ENCODE measurements at places on chromosomes 5 and 9. TPM values are rescaled to one million over a fixed set of nuclear protein-coding genes. Genes with fewer than 3 reads are reported as not detected.

DNA sequence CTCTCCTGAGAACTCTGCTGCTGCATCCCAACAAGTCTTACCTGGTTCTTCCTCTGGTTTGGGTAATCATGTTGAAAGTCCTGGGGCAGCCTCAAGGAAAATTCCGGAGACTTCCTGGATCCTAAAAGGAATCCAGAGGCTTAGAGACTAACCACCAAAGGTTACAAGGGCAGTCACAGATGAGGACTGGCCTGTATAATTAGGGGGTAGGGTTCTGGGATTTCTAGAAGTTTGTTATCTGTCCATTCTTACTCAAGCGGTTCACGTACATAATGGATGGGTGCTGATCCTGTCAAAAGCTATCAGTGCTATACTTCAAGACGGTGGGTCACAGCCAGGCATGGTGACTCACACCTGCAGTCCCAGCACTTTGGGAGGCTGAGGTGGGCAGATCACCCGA lies 51.4 kb upstream of the EPB41L4B start:
- DNase-seq, result no peak

GRCh38 chr9:83020327-83020726 lies 42.6 kb downstream of the RASEF start:
- DNase-seq, result no peak

GRCh38 chr5:168424594-168425323 lies 61.5 kb upstream of the RARS1 start:
- no peak for DNase-seq

DNA sequence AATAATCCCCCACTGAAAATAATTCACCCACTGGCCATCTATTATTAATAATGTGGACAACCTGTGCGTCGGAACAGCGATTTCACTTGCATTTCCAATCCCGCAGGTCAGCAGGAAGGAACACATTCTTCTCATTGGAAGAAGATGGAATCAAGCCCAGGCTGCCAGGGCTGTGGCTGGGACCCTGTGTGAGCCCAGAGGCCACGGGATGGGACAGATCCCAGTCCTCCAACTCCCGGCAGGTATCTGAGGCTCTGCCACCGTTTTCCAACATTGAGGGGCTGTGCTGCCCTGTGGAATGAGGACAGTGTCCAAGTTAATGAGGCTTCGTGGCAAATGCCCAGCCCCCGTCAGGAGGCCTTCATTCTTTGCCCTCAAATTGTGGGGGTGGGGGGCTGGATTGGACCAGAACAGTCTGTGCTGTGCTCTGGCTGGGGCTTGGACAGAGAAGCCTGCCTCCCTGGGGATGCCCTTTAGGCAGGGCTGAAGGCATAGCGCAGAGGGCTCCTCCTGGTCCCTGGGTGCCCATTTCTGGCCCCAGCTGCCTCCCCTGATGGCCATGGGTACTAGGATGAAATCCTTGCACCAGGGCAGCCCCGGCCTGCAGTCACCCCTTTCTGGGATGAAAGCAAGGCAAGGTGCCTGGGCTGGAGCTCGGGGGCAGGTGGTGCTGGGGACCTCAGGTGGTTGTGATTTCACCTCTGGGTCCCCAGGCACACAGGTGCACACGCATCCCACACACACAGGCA lies 195.0 kb upstream of the PPP1R26 start:
- DNase-seq, result no peak

- no peak for DNase-seq
These were observed 349.1 kb downstream of the TMEM232 start for GRCh38 chr5:110377361-110377760.

GRCh38 chr5:99059685-99060084 lies 130.9 kb upstream of the CHD1 start:
- no peak for DNase-seq

- no peak for DNase-seq
These were observed 2.3 kb upstream of the RETREG1 start for GRCh38 chr5:16619136-16619535.

DNA sequence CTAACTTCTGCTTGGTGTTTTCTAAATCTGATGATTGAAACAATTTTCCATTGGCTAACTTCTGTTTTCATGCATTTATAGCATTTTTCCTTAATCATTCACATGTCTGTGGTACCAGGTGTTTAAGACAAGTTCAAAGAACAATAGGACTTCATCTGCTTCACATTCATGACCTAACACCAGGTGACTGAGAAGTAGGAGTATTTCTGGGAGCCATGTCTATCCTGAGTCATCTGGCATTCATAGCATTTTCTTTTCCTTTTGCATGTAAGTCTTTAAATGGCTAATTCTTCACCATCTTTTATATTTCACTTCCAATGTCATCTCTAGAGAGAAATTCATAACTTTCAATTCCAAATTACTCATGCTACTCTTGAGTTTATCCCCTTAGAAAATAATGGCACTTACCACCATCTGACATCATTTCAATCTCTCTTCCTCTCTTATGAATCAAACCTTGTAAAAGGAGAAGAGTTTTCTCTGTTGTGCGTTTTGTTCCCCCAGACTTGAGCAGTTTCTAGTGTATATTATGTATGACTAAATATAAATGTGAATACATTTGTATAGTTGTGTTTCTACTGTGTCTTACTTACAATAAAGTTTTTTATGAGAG lies 1196.1 kb upstream of the CDH9 start:
- no peak for DNase-seq

DNA sequence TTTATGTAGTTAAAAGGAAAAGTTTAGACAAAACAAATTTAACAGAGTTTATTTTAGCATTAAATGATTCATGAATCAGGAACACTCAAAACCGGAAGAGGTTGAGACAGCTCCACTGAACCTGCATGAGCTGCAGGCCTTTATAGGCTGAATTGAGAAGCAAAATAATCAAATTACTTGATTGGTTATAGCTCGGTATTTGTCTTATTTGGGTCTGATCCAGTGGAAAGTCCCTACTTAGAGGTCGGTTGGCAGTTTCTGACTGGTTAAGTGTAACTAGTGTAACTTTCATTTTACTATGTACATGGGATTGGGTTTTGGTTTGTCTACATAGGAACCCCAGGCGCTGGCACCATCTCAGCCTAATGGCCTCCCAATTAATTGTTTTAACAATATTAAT lies 74.1 kb upstream of the PIK3R1 start:
- DNase-seq, result no peak

- DNase-seq, result no peak
These were observed 464.5 kb downstream of the ICE1 start for GRCh38 chr5:5886812-5887486.

DNA sequence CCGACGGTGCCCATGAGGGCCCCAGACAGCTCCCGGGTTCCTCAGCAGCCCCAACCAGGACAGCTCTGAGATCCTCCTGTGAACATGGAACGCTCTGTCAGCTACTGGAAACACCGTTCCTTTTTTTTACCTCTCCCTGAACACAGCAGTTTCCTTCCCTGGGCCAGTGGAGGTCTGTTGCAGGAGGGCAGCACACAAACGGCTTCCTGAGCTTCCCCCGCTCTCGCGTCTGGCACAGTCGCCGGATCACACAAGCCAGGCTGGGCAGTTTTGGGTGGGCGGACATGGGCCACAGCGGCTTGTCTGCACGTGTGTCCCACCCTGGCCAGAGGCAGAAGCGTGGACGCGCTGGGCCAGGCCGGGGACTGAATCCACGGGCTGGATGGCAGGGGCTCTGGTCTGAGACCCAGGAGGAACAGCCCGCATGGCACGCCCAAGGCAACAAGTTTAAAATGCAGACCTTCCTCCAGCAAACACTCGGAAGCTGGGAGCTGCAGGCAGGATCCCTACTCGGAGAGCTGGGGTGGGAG lies 106.8 kb upstream of the SARDH start:
- DNase-seq, result no peak

The FOCAD gene
- 34.2 TPM for polyA plus RNA-seq

The TSSK1B gene
- not detected for polyA plus RNA-seq

The HTR4 gene
- 0.04 TPM for polyA plus RNA-seq

All from right renal cortex interstitium (tissue), 3 donors.